ENCODE measurements at places on chromosomes 2 and 18.
A peak's percentile ranks its signal among the peaks of the same experiment; 100 is the strongest.

DNA sequence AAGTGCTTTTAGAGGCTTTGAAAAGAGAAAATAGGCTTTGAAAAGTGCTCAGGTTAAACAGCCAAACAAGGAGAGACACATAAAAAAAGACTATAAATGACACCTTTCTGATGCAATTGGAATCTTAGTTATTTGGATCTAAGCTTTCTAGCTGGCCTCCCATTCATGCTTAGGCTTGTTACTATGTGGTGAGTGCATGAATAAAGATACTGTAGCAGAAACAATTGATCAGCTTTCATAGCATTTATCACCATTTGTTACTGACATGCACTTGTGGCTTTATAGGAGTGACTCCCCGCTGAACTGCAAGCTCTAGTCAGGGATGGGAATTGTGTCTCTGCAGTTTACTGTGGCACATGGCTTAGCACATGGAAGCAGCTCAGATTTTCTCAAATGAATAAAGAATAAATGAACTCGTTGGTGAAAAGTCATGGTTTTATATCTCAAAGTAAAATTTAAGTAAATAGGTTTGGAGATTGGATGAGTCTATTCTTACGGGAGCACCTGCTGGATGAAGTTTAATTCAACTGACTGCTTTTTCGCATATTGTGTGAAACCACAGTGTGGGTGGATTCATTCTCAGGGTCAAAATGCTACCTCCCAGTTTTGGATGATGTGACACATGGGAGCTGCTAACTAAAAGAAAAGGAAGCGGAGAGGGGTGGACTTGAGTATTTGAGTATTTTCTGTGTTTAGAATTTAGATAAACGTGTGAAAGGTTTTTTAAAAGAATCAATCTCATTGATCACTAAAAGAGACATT is 91.1 kb upstream of the NOL4 start:
- DNase-seq, result no peak

DNA sequence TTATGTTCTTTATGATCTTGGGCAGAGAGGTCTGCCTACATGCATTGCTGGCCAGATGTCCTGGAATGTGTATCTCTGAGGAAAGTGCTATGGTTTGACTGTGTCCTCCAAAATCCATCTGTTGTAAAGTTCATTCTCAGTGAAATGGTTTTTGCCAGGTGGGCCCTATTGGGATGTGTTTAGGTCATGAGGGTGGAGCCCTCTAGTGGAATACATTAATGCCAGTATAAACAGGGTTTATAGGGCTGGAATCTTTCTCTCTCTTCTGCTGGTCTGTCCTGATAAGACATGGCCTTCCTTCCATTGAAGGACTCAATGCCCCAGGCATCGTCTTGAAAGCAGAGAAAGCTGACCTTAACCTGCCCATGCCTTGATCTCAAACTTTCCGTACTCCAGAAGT is 258.5 kb downstream of the RPIA start:
- DNase-seq, result no peak

- DNase-seq, result no peak
Observed at GRCh38 chr18:77108821-77109647, 23.5 kb downstream of the MBP start.

DNA sequence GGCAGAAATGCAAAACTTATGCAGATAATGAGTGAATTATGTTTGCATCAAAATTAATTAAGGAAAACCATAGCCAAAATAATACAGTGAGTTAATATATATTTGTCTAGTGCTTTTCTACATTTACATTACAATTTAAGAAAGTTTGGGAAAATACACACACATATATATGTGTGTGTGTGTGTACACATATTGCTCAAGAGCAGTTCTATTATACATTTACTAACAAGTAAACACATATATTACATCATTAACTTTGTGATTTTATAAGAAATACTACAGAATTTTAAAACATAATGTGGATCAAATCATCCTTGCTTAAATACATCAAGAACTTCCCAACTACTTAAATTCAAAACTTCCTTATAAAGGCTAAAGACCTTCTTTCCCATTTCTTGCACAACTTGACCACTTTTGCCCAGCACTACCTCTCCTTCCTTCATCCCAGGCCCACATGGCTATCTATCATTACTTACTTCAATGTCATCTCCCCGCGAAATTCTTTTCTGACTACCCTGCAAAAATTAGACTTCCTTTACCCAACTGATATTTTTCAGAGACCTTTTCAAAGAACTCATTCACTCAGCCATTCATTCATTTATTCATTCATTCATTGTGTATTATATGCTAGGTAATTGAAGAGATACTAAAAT is 68.4 kb downstream of the COL5A2 start:
- no peak for DNase-seq

- no peak for DNase-seq
Observed at GRCh38 chr2:95552911-95553310, 38.9 kb upstream of the TRIM43 start.

GRCh38 chr2:121128741-121129659 is 156.0 kb downstream of the TFCP2L1 start:
- no peak for DNase-seq

GRCh38 chr2:12110481-12110880 is 364.0 kb downstream of the LPIN1 start:
- no peak for DNase-seq

DNA sequence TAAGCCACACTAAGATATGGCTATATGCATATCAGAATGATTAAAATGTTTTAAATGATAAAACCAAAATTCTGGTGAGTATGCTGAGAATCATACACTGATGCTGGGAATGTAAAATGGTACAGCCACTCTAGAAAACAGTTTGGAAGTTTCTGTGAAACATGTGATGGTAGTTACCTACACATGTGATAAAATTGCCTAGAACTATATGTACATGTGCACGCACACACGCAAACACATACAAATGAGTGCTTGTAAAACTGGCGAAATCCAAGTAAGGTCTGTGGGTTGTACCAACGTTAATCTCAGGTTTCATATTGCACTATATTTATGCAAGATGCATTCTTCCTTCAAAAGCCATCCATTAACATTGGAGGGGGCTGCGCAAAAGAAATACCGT is 195.0 kb upstream of the RAB6C start:
- no peak for DNase-seq

- DNase-seq, result no peak
Observed at GRCh38 chr2:55965276-55965675, 41.7 kb upstream of the EFEMP1 start.

- DNase-seq, result no peak
Observed at GRCh38 chr18:40019797-40020392, 1935.1 kb upstream of the PIK3C3 start.

DNA sequence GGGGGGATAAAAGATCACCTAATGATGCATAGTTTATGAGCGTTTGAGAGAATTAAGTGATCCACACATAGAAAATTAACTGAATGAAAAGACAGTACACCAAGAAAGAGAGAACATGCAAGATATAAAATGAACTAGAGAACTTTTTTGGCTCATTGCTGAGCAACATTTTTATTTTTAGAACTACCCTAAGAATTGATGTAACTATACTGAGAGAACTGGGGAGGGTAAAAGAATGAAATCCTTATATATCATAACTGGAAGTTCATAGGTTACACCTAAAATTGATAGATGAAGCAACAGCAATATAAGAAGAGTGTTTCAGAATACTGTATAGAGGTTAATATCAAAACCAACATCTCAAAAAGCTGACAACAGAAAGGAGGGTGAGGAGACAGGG is 55.6 kb downstream of the USP34 start:
- no peak for DNase-seq

DNA sequence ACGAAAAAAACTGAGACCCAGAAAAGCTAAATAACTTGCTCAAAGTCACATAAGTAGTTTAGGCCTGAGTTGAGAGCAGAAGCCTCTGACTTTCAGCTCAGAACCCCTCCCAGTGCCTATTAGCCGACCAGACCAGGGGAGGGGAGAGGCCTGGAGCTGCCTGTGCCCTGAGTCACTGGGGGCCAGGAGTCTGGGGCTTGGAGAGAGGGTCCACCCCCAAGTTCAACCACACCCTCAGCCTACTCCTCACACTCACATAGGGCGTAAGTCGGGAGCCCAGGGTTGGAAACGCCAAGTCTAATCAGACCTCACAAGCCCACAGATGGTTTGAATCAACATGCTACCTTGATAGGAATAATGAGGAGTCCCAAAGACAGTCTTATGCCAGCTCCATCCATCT is 12.6 kb upstream of the PKDCC start:
- DNase-seq, result no peak

DNA sequence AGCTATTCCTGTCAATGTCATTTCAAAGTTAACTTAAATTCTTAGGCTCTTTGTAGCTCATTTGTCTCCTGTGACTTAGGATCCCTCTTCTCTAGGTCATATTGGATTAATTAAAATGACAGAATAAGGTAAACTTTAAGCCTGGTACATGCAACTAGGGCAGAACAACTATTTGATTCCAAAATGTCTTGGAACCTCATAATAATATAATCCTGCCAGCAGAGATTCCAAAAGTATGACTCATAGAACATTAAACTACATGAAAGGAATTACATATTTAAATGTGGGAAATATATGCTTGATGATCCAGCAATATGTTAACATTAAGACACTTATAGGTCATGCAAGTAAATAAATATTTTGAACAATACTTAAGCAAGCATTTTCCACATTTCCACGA is 63.3 kb downstream of the COL3A1 start:
- no peak for DNase-seq

GRCh38 chr2:96167407-96168013 is 22.3 kb upstream of the DUSP2 start:
- DNase-seq, result no peak

- DNase-seq, result no peak
Observed at GRCh38 chr2:65231892-65232477, 4.4 kb downstream of the ACTR2 start.

DNA sequence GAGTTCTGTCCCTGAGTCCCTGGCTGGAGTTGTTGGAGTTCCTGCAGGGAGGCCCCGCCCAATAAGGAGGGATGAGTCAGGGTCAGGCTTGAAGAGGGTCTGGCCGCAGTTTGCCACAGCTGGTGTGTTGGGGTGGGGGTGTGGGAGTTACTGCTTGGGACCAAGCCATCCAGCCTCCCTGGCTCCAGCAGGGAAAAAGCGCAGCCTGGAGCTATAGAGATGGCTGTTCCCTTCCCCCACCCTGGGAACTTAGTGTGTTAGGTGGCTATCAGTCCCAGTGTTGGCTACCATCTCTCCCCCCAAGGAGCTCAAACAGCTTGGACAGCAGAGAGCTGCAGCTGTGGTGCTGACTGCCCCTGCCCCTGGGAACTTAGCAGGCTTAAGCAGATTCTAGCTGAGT is 13.2 kb upstream of the TANK start:
- no peak for DNase-seq

- no peak for DNase-seq
Observed at GRCh38 chr2:48122166-48122565, 215.9 kb upstream of the FBXO11 start.

GRCh38 chr2:225083276-225083675 is 41.0 kb upstream of the DOCK10 start:
- DNase-seq, result no peak

GRCh38 chr2:160366474-160366873 is 127.1 kb downstream of the RBMS1 start:
- DNase-seq, result no peak

DNA sequence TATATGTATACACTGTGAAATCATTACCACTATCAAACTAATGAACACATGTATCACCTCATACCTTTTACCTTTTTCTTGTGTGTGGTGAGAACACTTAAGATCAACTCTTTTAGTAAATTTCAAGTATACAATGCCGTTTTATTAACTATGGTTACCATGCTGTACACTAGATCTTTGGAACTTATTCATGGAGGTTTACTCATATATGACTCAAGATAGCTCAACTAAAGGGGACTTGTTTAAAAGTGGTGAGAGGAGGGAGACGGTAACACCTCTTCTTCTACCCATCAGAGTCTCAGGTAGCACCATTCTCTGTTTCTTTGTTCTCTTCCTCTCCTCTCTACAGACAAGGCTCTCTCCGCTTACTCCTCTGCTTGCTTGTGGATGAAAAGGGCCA is 36.1 kb upstream of the TMEM178A start:
- DNase-seq, result no peak

DNA sequence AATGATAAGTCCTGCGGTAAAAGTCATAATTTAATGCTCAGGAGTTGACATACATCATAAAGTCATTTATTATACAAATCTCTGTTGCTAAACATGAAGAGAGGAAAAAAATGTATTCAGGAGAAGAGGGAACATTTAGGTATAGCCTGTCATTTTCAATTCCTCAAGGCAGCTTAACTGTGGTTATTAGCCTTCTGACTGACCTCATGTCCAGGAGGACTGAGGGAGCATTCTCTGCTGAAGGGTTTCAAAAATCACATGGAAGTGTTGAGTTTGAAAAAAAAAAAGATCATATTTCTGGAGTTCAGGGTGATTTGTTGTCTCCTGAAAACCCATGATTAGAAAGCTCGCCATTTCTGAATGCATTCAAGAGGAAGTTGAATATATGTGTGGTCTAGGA is 1371.1 kb upstream of the LRRTM1 start:
- DNase-seq, result no peak

- no peak for DNase-seq
Observed at GRCh38 chr2:175355246-175355645, 173.7 kb upstream of the ATP5MC3 start.

GRCh38 chr2:26945991-26946750 is 24.3 kb upstream of the MAPRE3 start:
- no peak for DNase-seq

DNA sequence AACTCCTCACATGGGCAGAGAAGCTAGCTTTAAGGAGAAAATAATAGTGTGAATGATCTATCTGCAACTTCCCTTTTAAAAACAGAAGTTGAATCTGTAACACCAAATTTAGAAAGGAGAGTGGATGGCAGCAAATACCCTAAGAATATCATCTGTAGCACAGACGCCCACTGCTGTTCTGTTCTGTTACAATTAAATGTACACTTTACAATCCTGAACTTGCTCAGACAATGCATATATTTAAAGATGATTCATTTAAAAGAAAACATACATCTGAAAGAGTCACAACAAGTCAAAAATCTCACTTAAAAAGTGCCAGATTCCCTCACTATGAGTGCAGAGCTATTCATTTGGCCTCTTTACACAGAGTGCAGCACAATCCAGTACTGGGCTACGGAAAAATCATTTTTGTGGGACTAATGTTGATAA is 8.0 kb upstream of the SERTAD2 start:
- no peak for DNase-seq

- DNase-seq, result no peak
Observed at GRCh38 chr2:222591661-222592060, 64.2 kb downstream of the FARSB start.

- DNase-seq, result no peak
Observed at GRCh38 chr18:32530947-32531651, 60.4 kb upstream of the GAREM1 start.

GRCh38 chr2:121080013-121080772 is 204.8 kb downstream of the TFCP2L1 start:
- peak; percentile 8 for DNase-seq

DNA sequence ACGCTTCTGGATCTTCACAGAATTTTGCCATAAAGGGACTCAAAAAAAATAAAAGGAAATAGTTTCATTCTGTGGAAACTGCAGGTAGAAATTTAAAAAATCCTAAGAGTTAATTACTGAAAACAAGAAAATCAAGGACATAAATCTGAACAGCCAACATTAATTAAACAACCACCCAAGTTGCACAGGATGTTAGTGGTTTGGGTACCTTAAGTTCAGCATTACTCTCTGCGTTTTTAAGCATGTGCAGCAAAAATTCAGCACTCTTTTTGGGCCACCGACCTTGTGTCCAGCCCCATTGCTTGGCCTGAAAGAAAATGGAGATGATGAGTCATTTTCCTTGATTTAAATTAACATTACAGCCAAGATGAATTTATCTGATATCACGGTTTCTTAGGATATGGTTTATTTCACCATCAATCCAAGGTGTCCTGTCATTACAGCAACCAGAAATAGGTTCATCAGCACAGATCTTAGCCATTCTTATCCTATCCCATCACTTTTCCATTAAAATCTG is 3.3 kb upstream of the C18orf32 start:
- DNase-seq, result no peak

- no peak for DNase-seq
Observed at GRCh38 chr2:184814421-184814820, 216.1 kb downstream of the ZNF804A start.

Measured in activated CD4-positive, alpha-beta T cell treated with anti-CD3 and anti-CD28 coated beads, Interleukin-2, amount 50 U/mL, for 4 hours (primary cell).